ENCODE measurements at places on chromosomes 11 and 22.

GRCh38 chr11:124405581-124405980 lies 6.8 kb upstream of the OR8B3 start:
- no peak for DNase-seq

- DNase-seq, result no peak
Measured at GRCh38 chr11:108929241-108929640, 264.4 kb downstream of the DDX10 start.

- no peak for DNase-seq
Measured at GRCh38 chr11:36870361-36870760, 272.3 kb upstream of the RAG2 start.

GRCh38 chr22:48840112-48840949 lies 987.3 kb downstream of the BRD1 start:
- DNase-seq, result no peak

- no peak for DNase-seq
Measured at GRCh38 chr11:28793282-28793738, 685.1 kb downstream of the METTL15 start.

GRCh38 chr22:29359469-29359868 lies 28.9 kb downstream of the AP1B1 start:
- no peak for DNase-seq

GRCh38 chr11:129989149-129989813 lies 13.4 kb downstream of the PRDM10 start:
- no peak for DNase-seq

DNA sequence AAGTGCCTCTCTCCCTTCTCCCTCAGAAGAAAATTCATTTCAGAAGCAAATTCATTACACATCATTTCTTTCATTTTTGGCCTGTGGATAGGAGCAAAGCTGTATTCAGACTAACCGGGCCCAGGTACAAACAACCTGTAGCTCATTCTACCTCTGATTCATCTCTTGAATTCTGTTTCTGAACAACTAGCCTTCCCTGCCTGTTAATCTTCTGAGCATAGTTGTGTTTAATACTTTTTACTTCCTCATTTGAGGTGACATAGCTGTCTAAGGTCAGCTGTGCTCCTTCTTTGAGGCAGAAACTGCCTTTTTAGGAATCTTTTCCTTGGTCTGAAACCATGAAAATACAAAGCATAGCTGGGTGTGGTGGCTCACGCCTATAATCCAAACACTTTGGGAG lies 12.6 kb upstream of the IL18BP start:
- no peak for DNase-seq

GRCh38 chr11:1399386-1400316 lies 9.9 kb downstream of the BRSK2 start:
- no peak for DNase-seq

- no peak for DNase-seq
Measured at GRCh38 chr11:77725433-77725832, 87.8 kb upstream of the CLNS1A start.

- DNase-seq, result no peak
Measured at GRCh38 chr11:17972987-17973386, 39.9 kb downstream of the SERGEF start.

GRCh38 chr11:12845739-12846358 lies 163.3 kb upstream of the RASSF10 start:
- no peak for DNase-seq

DNA sequence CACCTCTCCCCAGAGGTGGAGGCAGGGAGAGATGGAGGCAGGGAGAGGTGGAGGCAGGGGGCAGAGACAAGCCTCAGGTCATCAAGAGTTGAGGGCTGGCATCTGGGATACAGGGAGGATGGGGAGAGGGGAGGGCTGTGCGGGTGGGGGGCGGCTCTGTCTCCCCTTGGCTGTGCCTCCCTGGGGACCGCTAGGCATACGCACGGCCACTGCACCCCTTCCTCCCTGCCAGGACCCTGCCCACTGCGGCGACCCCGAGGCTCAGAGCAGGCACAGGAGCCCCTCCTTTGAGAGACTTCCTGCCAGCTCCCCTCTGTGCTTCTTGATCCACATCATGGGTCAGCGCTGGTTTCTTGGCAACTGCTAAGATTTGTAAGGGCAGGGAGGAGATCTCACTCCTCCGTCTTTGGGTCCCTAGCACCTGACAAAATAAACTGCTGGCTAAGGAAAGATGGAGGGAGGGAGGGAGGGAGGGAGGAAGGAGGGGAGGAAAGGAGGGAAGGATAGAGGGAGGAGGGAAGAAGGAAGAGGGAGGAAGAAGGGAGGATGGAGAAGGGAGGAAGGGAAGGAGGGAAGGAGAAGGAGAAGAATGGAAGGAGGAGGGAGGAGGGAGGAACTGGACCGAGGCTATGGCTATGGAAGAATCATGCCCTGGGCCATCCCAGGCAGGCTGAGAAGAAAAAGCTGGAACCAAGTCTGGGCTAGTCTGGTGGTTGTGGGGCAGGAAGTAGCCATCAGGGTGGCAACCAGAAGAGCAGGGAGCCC lies 18.5 kb downstream of the PRR33 start:
- DNase-seq, result peak; percentile 9

DNA sequence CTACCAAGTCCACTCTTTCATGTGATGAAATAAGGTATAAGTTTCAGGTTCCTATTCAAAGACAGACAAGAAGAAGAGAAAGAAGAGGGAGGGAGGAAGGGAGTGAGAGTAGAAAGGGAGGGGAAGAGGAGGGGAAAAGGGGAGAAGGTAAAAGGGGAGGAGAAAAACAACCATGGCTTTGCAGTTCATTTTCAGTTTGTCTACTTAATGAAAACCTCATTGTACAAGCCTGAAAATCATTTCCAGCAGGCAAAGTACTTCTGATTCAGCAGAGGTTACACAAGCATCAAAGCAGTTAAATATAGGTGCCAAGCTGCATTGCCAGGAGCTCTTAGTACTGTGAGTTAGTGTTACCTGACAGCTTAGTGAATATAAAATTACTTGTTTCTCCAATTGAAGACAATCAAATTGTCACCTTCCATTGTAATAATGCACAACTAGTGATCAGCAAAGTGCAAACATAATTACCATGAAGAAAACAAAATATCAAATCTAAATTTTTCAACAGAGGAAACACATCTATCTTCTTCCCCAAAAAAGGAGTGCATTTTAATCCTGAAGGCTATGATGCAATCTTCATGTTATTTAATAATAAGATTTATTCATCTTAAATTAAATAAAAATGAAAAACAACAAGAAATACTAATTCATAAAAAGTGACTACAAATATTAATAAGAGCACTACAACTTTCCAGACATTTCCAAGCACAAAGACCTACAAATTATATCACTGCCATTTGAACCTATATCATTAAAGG lies 8.2 kb downstream of the SOX6 start:
- DNase-seq, result no peak
